ENCODE measurements at places on chromosomes 1 and 21.

- peak; percentile 32 for DNase-seq
Observed at GRCh38 chr1:23562137-23562876, 3.0 kb upstream of the ID3 start.

GRCh38 chr1:213231795-213232231 lies 180.8 kb downstream of the RPS6KC1 start:
- DNase-seq, result no peak

GRCh38 chr1:52876843-52877242 lies 34.3 kb downstream of the ZYG11A start:
- DNase-seq, result no peak

- no peak for DNase-seq
Observed at GRCh38 chr1:206094024-206094423, 23.2 kb downstream of the AVPR1B start.

GRCh38 chr1:67019600-67020136 lies 34.3 kb downstream of the SLC35D1 start:
- no peak for DNase-seq

DNA sequence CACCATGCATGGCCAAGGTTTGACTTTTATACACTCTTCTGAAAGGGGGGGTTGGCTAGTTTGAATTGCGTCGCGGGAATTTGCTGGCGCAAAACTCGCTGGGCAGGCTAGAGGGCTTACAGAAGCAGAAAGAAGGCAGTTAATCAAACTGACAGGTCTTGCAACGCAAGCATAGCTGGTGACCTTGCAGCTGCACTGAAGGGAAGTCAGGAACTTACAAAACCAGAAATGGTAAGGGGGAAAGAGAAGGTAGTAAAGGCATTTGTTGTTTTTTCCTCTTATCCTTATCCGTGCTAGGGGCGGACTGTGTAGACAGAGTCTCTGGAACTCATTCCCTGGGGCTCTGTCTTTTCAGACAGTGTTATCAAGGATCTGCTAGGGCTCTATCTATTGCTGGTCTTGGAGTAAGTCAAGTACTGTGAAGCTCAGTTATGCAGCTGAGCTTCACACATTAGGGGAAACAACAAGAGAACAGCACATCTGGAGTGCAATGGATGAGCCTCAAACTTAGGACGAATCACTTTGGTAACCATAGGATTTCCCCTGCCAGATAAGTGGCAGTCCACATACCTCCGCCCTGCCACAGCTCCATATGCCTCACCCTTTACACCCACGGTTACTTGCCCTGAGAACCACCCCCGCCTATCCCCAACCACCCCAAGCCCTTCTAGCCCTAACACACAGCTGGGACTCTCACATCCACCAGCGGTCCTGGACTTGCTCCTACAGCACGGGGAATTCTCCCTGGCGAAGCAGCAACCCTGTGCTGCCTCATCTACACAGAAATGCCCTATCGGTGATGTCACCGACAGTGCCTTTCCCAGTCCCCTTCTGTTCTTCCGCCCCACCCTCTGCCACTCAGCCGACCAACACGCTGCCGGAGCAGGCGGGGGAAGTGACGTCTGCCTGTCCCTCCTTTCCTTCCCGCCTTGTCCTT lies 251.4 kb downstream of the FAM72C start:
- no peak for DNase-seq

All from stimulated activated CD4-positive, alpha-beta T cell treated with anti-CD3 and anti-CD28 coated beads, Interleukin-2, amount 100 ng/mL, for 24 hours (primary cell).